ENCODE measurements at places on chromosomes 16 and 17. TPM values are rescaled to one million over a fixed set of nuclear protein-coding genes. Genes with fewer than 3 reads are reported as not detected.

DNA sequence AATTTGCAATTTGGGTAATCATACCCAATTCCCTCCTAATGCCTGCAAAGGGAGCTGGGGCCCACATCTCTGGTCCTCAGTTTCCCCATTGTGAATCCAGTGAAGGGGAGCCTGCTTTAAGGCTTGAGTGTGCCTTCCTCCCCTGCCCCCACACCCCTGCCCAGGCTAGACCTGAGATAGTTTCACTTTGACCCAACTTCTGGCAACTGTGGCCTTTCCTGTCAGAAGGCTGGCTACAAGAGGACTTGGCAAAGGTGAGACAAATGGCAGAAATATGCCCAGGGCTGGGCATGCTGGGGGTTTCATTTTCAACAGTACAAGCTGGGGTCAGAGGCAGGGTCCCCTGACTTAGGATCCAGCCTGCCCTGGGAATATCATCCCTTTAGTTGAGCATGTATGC lies 10.0 kb downstream of the SOCS1 start:
- H3K36me3 ChIP-seq, result no peaks in the 10 kb centered on the region
- no peak overlapping the region for H3K27ac ChIP-seq
- peaks cover 5% of the 10 kb centered on the region for H3K27me3 ChIP-seq
- H3K4me1 ChIP-seq, result no peaks in the 10 kb centered on the region
- H3K4me3 ChIP-seq, result no peak overlapping the region

- H3K36me3 ChIP-seq, result no peaks in the 10 kb centered on the region
- H3K4me3 ChIP-seq, result peak overlapping the region; percentile 90
- peaks cover 13% of the 10 kb centered on the region for H3K4me1 ChIP-seq
Observed at GRCh38 chr16:71893888-71894228, 1.5 kb upstream of the IST1 start.

- no peaks in the 10 kb centered on the region for H3K36me3 ChIP-seq
- DNase-seq, result no peak
- H3K4me1 ChIP-seq, result peaks cover 3% of the 10 kb centered on the region
- no peak overlapping the region for H3K4me3 ChIP-seq
Observed at GRCh38 chr17:36655726-36656125, 54.3 kb downstream of the MRM1 start.

DNA sequence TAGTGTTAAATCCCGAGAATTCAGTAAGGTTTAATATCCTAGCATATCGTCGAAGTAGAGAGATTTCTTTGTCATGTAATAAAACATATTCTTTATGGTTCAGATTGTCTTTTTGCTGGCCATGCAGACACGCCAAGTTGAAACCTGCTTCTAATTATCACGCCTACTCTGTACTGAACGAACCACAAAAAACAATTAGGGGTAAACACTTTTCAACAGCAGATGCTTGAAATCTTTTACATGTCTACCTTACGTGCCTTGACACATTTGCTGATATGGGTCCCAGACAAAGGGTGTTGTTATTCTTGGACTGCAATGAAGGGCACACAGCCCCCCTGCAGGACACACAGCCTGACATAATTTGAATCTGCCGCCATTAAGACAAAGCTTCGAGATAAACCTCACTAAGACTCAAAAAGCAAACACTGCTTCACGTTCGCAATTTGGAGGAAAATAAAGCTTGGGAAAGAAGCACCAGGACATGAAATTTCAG lies 13.3 kb downstream of the WIPI1 start:
- no peaks in the 10 kb centered on the region for H3K4me1 ChIP-seq
- no peaks in the 10 kb centered on the region for H3K27me3 ChIP-seq
- H3K36me3 ChIP-seq, result peaks cover 35% of the 10 kb centered on the region

DNA sequence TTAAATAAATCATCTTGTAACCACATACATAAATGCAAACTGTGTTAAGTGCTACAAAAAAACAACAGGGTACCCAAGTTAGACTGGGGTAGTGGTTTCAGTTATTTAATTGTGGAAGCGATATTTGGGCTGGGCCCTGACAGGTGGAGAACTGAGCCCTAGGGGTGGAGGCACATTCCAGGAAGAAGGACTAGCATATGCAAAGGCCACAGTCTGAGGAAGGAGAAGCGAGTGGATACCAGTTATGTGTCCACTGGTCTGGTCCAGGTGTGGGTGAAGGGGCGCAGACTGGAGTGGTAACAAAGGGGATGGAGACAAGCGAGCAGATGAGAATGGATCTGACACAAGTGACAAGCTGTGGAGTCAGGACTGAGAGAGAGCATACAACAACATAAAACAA lies 22.9 kb downstream of the TXNDC11 start:
- H3K27me3 ChIP-seq, result no peaks in the 10 kb centered on the region
- no peaks in the 10 kb centered on the region for H3K4me1 ChIP-seq
- peaks cover 21% of the 10 kb centered on the region for H3K36me3 ChIP-seq
- no peak overlapping the region for H3K4me3 ChIP-seq

TNP2 gene
- not detected for total RNA-seq

DNA sequence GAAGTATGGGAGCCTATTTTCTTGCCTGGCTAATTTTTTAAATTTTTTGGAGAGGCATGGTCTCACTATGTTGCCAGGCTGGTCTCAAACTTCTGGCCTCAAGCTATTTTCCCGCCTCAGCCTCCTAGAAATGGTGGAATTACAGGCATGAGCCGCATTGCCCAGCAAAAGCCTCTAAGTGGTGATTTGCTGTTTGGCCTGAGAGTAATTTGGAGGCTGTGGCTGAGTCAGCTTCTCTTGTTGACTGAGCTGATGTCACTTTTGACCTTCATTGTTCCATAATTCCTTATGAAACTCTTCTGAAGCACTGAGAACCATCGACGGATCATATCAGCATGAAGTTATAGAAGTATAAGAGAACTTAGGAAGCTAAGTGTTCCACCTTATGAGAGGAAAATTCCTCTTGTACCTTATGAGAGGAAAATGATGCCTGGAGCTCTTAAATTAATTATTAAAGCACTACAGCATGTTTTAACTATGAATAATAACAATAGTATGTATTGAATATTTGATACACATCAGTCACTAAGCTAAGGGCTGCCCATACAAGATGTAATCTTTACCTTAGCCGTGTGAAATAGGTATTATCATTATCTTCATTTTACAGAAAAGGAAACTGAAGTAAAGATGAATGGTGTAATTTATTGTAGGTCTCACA lies 220.8 kb upstream of the MON1B start:
- H3K27ac ChIP-seq, result no peak overlapping the region
- no peaks in the 10 kb centered on the region for H3K36me3 ChIP-seq
- DNase-seq, result no peak

SPATA32 gene
- not detected for total RNA-seq

BMERB1 gene
- 20.1 TPM for total RNA-seq

GRCh38 chr17:60036796-60037677 lies 41.7 kb downstream of the HEATR6 start:
- H3K36me3 ChIP-seq, result peaks cover 2% of the 10 kb centered on the region
- peak; percentile 43 for DNase-seq
- H3K27me3 ChIP-seq, result no peaks in the 10 kb centered on the region
- no peaks in the 10 kb centered on the region for H3K4me1 ChIP-seq

DNA sequence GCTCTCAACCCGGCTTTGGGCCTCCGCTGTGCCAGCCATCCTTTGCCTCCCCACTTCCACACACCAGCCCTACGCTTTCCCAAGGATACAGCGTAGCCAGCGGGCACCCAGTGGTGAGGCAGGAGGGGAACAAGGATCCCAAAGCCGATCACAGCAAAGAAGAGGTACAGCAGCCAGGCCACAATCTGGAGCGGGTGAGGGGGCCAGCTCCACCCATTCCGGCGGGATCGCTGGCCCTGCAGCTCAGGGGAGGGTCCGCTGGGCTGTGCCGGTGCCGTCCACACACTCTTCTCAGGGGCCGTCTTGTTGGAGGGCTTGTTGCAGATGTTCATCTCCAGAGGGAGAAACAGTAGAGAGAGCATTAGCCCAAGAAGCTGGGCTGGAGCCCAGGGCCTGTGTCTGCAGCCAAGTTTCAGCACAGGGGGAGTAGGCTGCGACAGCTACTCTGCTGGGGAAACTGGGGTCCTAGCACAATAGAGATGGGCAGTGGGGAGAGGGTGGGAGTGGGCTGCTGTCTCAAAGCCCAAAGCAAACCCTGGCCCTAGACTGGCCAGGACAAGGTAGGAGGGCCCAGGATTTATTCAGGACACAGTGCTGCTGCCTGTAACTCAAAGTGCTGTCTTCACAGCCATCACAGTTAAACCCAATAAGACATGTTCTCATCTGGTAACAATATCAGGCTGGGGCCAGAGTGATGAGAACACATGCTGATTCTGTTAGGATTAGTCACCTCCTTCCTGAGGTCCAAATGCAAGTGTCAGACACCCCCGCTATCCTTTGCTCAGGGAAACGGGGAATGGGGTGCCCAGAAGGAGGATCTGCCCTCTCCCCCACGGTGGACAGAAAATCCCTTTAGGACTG lies 9.9 kb downstream of the ZDHHC1 start:
- H3K27ac ChIP-seq, result peak overlapping the region; percentile 80
- peak; percentile 80 for DNase-seq
- H3K4me1 ChIP-seq, result peaks cover 21% of the 10 kb centered on the region
- no peak overlapping the region for H3K4me3 ChIP-seq
- no peaks in the 10 kb centered on the region for H3K36me3 ChIP-seq
- H3K27me3 ChIP-seq, result no peaks in the 10 kb centered on the region

DNA sequence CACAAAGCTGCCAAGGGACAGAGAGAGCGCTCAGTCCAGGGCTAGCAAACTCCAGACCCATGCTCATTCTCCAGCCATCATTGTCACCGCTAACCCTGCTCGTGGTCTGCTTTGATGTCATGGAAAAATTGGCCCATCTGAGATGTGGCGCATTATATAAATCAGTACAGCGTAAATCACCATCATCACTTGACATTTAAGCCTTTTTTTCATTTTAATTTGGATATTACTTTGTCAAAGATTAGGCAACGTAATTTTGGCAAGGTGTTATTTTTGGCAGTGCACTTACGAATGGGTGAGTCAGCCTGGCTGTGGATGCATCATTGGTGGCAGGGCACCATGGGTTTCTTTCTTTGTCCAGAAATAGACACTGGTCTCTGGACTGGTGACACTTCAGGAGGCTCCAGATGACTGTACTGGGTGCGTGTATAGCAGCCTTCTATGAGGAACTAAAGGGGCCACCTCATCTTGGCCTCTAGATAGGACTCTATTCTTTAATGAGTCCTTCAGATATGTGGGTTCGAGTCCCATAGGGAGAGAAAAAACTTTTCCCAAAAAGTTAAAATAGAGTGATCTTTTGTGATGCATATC lies 166.3 kb downstream of the MSI2 start:
- H3K4me1 ChIP-seq, result peaks cover 23% of the 10 kb centered on the region
- H3K36me3 ChIP-seq, result no peaks in the 10 kb centered on the region
- peak; percentile 70 for DNase-seq
- no peak overlapping the region for H3K4me3 ChIP-seq

GRCh38 chr16:57594531-57595031 lies 33.8 kb upstream of the ADGRG1 start:
- H3K4me3 ChIP-seq, result no peak overlapping the region
- no peak for DNase-seq
- H3K4me1 ChIP-seq, result peaks cover 19% of the 10 kb centered on the region
- H3K27ac ChIP-seq, result no peak overlapping the region
- no peaks in the 10 kb centered on the region for H3K27me3 ChIP-seq

CPD gene
- 55.2 TPM for total RNA-seq

RND2 gene
- total RNA-seq, result 1.3 TPM

GRCh38 chr16:61684541-61684940 lies 351.7 kb downstream of the CDH8 start:
- peak; percentile 4 for DNase-seq
- no peaks in the 10 kb centered on the region for H3K4me1 ChIP-seq
- H3K36me3 ChIP-seq, result no peaks in the 10 kb centered on the region
- no peak overlapping the region for H3K4me3 ChIP-seq
- no peaks in the 10 kb centered on the region for H3K27me3 ChIP-seq

HLF gene
- total RNA-seq, result 0.07 TPM

- DNase-seq, result no peak
- H3K4me3 ChIP-seq, result no peak overlapping the region
- no peaks in the 10 kb centered on the region for H3K27me3 ChIP-seq
- H3K4me1 ChIP-seq, result peaks cover 10% of the 10 kb centered on the region
Observed at GRCh38 chr16:4055748-4056147, 60.5 kb downstream of the ADCY9 start.

DNA sequence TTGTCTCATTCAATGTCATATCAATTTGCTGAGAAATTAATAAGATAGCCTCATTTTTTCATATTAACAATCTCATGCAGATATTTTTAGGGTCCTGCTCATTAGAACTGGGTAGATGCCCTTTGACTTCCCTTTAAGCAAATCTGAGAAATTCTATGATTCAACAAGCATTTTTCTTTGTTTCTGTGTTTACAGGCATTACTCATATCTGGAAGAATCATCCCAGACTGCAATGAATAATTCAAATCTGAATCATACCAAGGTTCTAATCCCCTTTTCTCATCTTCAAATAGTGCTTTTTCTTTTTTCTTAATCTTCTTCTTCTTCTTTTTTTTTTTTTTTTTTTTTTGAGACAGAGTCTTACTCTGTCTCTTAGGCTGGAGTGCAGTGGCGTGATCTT lies 69.2 kb upstream of the KIFC3 start:
- no peak overlapping the region for H3K4me3 ChIP-seq
- peak; percentile 78 for DNase-seq
- no peaks in the 10 kb centered on the region for H3K36me3 ChIP-seq

DNA sequence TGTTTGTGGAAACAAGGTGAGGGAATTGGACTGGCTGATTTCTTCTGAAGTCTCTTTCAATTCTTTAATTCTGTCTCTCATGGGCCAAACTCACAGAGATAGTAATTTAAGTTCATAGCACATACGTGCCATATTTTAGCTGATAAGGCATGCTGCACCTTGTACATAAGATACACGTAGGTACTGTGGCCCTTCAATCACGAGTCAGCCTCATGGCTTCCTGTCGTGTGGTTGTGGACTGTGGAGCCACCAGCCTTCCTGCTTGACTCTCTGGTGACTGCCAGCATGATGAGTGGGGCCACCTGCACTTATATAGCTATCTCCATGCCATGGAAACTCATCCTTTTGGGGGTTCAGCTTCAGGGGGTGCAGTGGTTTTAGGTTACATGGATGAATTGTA lies 25.1 kb downstream of the KSR1 start:
- no peaks in the 10 kb centered on the region for H3K4me1 ChIP-seq
- H3K27me3 ChIP-seq, result no peaks in the 10 kb centered on the region
- no peak for DNase-seq
- no peaks in the 10 kb centered on the region for H3K36me3 ChIP-seq
- no peak overlapping the region for H3K4me3 ChIP-seq

DNA sequence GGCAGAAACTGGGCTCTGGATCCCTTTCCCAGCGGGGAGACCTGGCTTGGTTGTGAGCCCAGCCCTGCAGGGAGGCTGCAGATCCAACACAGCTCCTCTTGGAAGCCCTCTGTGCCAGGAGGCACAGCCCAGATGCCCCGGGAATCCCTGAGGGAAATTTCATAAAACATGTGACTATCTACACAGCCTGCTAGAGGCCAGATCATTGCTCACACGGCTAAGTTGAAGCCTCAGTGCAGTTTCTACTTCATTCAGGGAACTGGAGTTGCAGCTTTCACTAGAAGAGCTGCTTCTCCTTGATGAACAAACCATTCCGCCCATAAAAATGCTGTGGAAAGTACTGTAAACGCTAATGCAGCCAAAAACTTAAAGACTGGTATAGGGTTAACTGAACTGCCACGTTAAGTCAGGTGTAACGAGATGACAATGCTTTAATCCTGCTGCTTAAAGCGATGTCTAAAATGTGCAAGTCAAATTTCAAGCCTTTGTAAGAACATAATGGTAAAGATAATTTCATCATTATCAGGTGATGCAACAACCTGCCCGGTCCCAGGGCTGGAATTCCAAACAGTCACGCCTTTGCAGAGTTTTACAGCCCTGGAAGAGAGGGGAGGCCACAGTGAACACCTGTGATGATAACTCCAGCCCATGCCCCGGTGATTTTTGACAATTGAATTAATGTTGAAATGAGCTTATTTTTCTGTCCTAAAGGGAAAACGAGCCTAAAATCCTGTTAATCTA lies 172.5 kb downstream of the ZFHX3 start:
- DNase-seq, result no peak
- H3K27me3 ChIP-seq, result no peaks in the 10 kb centered on the region
- peak overlapping the region; percentile 88 for H3K27ac ChIP-seq

All from astrocyte (in vitro differentiated cells and primary cell).